ENCODE measurements at places on chromosomes 16 and 17.

GRCh38 chr17:80028030-80028429 lies 7.6 kb downstream of the TBC1D16 start:
- DNase-seq = no peak

- no peak for DNase-seq
Measured at GRCh38 chr17:5236938-5237540, 2.4 kb upstream of the SCIMP start.

- no peak for DNase-seq
Measured at GRCh38 chr16:55817236-55817912, 15.5 kb downstream of the CES1 start.

DNA sequence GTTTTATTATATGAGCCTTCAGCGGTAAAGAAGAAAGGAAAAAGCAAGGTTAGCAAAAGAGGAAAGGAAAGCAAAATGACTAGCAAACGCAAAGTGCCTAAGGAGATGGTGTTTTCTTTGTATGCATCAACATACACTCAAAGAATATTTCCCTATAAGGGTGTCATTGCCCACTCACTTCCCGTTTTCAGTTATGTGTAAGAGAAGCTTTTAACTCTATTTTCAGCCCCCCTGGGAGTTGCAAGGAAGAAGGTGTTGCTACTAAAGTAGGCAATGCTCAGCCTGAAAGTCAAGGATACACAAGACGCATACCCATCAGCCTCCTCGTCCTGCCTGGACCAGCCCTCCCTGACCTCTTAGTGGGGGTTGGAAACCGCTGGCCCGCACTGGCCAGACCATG lies 267.7 kb upstream of the ZFHX3 start:
- no peak for DNase-seq

DNA sequence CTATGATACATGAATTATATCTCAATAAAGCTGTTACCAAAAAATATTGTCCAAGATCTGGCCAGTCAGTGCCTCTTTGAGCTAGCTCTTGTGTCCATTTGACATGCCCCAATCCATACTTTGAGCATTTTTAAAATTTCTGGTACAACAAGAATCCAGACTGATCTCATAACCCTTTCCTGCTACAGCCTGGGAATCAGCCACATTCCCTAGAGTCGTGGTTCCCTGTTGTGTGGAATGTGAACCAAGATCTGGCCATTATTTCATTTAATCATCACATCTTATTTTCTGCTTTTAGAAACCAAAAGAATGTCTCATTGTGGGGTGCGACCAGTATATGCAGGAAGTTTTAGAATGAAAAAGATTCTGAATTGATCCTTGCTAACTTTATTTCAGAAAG lies 34.3 kb upstream of the RPRML start:
- DNase-seq = no peak

GRCh38 chr16:85917012-85917411 lies 18.1 kb downstream of the IRF8 start:
- DNase-seq = no peak

GRCh38 chr17:82301300-82301915 lies 16.0 kb downstream of the CD7 start:
- no peak for DNase-seq

DNA sequence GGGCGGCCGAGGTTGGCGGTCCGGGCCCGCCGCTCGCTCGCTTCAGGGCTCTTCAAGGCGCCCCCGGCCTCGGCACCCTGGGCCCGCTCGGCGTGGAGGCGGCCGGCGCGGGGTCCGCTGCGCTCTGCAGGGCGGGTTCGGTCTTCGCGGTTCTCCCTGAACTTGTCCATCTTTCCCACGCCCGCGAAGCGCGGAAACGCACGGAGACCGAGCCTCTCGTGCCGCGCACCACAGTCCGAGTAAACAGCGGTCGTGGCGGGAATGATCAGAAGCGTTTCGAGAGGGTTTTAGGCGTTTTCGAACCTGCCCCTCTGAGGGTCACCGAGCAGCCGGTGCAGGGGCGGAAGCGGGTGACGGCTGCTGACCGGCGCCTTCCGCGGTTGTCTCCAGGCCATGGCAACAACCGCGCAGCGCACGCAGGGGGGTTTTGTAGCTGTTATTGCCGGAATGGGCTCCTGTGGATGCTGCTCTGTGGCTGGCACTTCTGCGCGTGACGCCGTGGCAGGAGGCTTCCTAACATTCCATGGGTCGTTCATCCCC lies 414 bp downstream of the NARF start:
- no peak for DNase-seq

GRCh38 chr16:86492961-86493629 lies 17.2 kb upstream of the FOXF1 start:
- DNase-seq = no peak

DNA sequence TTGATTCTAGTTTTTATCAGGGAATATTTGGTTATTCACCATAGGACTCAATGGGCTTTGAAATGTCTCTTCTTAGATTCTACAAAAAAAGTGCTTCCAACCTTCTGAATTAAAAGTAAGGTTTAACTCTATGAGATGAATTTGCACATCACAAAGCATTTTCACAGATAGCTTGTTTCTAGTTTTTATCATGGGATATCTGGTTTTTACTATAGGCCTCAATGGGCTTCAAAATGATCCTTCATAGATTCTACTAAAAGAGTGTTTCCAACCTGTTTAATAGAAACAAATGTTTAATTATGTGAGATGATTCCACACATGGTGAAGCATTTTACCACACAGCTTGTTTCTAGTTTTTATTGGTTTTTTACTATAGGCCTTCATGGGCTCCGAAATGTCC lies 560.7 kb downstream of the KCNJ18 start:
- DNase-seq = no peak

- DNase-seq = no peak
Measured at GRCh38 chr17:80246266-80246681, 14.4 kb upstream of the RNF213 start.

- no peak for DNase-seq
Measured at GRCh38 chr16:79601931-79602627, 1.5 kb upstream of the MAF start.

DNA sequence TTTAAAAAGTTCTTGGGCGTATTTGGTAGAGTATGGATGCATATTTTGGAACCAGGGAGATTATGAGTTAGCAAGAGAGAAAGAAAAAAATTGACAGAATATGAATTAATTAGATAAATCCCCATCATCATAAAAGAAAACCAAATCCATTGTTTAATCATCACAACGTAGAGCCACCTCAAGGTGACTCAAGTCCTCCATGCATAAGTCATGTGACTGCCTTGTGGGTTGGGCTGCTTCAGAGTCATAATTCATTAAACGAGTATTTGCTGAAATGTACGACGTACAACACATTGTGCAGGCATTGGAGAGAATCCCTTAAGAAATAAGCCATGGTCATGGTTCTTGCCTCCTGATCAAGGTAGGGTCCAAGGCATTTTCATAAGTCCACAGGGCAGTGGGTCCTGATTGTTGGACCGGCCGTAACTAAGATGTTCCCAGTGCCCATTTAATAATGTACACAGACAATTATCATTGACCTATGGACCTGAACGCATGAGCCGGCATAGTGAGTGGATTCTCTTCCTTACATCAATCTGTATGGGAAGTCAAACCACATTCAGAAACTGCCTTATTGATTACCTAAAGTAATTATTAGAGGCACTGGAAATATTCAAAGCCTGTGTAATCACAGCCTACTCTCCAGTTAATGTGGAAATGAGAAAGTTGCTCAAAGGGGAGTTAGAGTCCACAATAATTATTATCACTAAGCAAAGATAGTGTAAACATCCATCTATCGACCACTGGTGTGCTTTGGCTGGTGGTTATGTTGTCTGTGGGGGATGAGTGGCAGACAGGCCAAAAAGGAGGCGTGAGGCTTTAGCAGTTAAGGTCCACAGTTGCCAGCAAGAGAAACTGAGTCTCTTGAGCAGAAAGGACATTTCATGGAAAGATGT lies 165.4 kb downstream of the PITPNC1 start:
- DNase-seq = no peak

DNA sequence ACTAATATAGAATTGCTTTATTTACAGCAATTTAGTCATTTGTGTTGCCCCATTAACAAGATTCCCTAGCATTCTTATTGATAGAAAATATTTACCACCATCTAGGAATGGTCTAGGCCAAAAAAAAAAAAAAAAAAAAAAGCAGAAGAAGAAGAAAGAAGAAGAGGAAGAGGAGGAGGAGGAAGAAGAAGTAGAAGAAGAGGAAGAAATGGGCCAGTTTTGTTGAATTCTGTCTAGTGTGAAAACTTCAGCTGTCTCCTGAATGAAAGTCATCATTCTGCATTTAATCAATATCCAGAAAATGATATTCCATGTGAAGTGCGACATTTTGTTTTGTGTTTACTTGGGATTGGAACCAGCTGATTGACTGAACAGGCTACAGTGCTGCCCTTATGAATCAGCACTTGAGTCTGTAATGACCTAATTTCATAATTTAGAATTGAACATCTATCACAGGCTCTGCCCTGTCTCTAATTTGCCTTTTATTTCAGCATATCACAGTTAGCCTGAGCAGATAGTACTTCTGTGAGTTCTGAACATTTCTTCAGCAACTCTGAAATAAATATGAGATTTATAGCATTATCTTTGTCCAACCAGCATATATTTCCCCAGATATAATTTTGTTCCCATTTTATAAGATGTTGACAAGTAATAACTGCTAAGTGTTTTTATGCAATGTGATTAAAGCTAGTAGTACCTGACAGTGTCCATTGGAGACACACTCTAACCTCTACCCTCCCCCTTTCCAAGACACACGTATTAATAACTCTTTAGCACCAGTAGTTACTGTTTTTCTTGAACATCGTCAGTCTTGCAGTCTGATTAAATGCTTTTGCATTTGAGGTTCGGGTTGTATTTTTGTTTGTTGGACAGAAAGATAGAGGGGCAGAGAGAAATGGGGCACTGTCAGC lies 5.9 kb downstream of the ANKFN1 start:
- DNase-seq = no peak

GRCh38 chr17:7797976-7798375 lies 36.0 kb upstream of the KDM6B start:
- DNase-seq = no peak

DNA sequence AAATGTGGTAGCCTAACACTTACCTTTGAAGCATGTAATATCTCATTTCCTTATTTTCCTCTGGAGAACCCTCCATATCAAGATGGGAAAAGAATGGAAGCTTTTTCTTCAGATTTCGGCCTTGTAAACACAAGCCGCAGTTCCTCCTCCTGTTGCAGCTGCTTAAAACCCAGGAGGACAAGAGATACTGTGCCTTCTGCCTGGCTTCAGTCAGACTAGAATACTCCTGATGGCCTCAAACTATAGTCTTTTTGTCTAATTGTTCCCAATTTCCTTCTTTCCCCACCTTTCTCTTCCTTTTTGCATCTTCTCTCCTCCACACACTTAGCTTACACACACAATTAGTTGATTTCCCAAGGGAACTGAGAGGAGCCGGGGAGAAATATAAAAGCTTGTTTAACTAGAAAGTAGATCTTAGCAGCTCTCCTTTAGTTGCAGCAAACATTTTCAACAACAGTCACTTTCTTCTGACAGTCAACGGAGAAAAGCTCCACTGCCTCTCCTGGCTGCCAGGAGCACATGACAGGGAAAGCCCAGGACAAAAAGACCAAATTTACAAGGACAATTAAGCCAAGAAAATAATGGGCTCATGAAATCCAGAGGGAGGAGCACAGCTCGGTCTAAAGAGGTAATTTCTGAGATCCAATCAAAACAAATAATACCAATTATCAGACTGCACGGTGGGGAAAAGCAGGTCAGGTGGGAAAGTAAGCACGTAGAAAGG lies 76.4 kb upstream of the C17orf78 start:
- DNase-seq = no peak

DNA sequence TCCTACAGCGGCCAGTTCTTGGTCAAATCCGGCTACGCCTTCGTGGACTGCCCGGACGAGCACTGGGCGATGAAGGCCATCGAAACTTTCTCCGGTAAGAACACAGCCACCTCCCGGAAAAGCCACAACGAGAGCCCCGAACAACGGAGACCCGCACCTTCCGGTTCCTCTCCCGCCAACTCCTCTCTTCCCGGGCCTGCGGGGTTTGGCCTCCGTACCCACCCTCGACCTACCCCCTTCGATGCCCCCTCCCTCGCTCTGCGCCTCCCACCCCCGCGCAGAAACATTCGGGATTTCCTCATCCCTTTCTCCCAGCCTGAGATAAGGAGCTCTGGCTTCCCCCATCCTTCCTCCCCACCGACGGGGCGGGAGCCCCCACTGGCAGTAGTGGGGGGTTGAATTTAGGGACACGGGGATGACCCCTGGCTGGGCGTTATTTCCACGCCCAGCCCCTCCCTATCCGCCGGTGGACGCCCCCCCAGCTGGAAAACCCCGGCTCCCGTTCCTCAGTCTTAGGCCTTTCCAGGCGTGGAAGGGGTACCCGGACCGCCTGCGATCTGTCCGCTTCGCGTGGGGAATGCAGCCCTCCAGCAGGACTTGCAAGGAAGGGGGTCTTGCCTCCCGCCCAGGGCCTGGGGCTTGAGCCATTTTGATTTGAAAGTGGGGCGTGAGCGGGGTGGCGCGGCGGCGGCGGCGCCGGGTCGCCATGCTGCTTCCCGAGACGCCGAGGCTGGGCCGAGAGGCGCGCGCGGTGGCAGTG lies 822 bp downstream of the IGF2BP1 start:
- no peak for DNase-seq

GRCh38 chr17:63973930-63974593 lies 1.3 kb upstream of the SCN4A start:
- no peak for DNase-seq

GRCh38 chr17:10234033-10234432 lies 35.6 kb upstream of the GAS7 start:
- no peak for DNase-seq

DNA sequence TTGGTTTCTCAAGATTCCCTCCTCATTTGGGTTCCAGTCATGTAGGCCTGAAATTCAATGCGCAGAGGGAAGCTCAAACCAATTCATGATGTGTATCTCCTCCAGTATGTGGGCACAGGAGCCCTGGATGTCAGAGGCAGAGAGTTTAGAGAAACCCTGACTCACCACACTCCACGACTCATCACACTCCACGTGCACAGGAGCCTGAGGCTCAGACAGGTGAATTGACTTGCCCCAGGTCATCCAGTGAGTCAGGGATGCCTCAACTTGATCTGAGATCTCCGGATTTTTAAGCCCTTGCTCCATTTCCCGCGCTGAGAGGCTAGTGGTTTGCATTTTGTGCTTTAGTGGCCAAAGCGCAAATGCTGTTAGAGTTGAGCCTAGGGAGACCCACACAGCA lies 183.9 kb downstream of the HAPSTR1 start:
- DNase-seq = no peak

GRCh38 chr16:78745108-78746019 lies 645.9 kb downstream of the WWOX start:
- no peak for DNase-seq

DNA sequence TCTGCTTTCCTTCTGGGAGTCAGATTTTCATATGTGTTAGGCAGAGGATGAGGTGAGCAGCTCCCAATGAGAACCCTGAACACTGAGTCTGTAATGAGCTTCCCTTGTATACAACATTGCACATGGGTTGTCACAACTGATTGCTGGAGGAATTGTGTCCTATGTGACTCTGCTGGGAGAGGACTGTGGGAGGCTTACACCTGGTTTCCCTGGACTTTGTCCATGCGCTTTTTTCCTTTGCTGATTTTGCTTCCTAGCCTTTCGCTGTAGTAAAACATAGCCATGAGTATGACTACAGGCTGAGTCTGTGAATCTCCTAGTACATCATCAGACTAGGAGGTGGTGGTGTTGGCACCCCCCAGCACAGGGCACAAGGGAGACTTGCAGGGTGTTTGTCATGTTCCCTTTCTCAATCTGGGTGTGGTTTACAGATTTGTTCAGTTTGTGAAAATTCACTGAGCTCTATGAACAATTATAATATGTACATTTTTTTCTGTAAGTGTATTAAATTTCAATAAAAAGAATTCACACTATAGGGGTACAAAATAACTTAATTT lies 1.7 kb upstream of the PLK1 start:
- no peak for DNase-seq

Measured in cortex of kidney (tissue), 1 donor.